ENCODE measurements at places on chromosomes 6 and 20. TPM values are rescaled to one million over a fixed set of nuclear protein-coding genes. Genes with fewer than 3 reads are reported as not detected.

The SEMG1 gene
- not detected for total RNA-seq

DNA sequence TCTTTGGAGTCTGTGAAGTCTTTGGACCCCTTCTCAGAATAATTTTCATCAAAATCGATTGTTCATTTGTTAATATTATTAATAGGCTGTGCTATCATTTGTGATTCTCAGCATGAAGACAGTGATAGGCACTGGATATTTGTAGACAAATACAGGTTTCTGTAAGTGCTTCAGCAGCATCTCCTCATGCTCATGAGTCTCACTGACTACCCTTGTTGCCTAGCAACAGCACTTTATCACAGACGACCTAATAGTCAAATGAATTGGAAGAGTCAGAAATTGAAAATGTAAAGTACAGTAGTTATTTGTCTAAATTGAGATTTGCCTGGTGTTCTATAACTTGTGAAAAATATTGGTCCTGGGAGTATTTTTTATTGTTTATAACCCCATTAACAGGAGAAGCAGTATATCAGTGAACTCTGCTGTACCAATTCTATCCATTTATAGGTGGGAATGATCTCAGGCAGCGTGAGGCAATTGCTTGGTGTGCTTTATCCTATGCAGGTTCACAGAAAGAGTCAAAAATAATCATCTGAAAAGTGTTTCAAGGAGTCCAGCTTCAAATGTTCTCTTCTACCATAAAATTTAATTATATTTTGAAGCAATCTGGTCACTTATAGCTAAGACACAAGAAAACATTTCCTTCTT lies 684.6 kb downstream of the RFPL4B start:
- DNase-seq: no peak

The KIF25 gene
- 0.33 TPM for total RNA-seq

The BCAS1 gene
- not detected for total RNA-seq

The TMEM74B gene
- total RNA-seq: not detected

DNA sequence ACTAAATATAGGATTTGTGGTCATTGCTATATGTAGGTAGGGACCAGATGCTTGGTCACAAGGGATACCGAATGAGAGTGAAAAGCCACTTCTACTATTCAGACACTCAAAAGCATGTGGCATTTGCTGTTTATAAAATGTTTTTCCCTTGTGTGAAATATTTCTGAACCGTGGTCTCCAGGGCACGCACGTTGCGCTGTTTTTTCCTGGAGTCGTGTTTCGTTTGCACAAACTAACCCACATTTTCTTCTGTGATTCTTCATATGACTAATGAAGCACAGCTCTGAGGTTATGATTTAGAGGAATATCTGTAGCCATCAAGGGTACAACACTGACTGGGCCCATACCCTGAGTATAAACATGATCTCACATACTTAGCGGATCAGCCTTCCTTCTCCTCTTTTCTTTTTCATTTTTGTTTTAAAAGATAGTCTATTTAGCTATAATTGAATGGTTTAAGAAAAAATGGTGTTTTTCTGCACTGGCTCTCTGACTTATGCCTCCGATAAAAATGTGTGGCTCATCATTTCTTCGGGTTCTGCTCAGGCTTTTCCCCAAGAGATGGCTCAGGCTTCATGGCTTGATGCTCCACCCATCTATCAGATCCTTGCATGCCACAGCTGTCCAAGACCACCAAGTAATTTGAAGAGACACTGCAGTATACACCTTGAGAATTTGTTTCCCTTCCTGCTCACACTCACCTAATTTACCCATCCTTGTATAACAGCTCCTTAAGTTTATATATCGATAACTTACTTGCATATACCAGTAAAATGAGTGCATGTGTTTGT lies 59.9 kb upstream of the HBS1L start:
- DNase-seq: no peak

DNA sequence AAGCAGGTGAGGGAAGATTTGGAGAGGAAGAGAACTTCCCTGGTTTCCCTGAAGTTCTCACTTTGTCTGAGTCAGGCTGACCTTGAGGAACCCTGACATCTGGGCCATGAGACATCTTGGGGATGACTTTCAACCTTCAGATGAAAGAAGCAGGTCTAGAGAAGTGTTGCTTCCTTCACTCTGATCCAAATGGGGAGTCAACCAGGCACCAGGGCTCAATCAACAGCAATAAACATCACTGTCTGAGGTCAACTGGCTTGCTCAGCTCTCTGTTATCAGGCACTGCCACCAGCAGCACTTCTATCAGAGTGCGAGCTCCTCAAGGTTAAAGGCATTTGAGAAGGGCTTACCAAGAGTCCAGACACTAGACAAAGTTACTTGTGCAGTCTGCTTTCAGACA lies 6.3 kb downstream of the ACOT8 start:
- no peak for DNase-seq

The DNAH8 gene
- not detected for total RNA-seq

DNA sequence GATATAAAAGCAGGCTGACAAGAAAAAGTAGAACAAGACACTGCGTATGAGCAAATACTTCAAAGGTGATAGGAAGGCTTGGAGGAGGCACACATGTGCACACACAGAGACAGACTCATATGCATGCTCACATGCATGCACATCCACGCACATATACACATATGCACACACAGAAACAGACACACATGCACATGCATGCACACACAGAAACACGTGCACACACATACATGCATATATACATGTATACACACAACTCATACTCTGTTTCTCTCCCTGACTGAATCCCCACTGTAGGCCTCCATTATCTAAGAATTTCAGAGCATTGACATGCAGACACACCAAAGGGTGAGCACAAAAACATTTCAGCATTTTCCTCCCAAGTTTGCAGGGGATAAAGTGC lies 43.7 kb downstream of the VGLL2 start:
- DNase-seq: no peak

The CLIC5 gene
- 4.0 TPM for total RNA-seq

The SIRPB2 gene
- total RNA-seq: not detected

DNA sequence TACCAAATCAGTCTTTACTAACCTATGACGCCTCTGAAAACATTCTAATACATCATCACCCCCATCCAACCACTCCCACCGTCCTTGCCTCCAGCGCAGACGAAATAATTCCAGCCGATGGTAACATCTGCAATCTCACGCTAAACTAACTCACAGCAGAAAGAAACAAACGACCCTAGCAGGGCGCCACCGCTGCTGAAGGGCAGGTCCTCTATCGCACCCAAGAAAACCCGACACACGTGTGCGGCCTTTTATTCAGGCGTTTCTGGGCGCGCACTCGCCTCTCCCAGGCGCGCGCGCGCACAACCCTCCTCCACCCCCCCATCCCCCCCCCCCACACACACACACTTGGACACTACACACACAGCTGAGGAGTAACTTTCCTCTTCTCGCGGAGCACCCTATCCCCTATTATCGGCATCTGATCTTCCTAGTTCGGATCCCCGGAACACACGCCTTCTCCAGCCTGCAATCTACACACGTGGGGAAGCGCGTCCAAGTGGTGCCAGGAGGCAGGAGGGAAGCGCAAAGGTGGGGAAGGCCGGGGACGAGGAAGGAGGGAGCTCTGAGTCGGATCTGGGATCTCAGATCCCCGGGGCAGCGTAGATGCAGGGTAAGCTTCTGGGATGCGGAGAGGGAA lies 1.4 kb downstream of the GFOD1 start:
- peak; percentile 51 for DNase-seq

DNA sequence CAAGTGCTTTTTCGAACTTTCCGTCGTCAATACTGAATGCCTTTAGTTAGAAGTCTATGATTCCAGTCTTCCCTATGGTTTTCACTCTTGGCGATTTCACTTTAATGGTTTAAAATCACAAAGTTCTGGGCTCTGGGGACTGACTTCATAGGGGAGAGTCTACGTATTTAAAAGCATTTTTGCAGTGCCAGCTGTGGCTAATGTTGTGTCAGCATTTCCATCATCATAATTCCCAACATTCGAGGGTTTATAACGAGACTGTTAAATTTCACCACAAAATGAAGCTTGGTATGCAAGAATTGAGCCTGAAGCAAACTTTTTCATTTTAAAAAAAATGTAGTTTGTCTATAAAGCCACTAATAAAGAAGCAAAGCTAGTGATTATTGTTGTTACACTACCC lies 242.7 kb downstream of the SOX4 start:
- DNase-seq: no peak

- no peak for DNase-seq
These were observed 39.6 kb upstream of the STX16 start for GRCh38 chr20:58611236-58612030.

The IL17F gene
- not detected for total RNA-seq

DNA sequence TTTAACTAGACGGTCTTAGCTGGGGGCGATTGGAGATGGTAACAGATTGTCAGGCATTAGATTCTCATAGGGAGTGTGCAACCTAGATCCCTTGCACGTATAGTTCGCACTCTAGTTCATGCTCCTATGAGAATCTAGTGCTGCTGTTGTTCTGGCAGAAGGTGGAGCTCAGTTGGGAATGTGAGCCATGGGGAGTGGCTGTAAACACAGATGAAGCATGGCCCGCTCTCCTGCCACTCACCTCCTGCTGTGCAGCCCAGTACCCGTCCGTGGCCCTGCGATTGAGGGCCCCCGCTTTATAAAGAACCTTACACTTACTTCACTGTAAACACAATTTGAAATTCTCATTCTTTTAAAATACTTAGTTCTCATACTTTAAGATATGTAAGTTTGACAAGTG lies 339.4 kb downstream of the CDH26 start:
- no peak for DNase-seq

GRCh38 chr6:29602564-29603361 lies 17.8 kb downstream of the OR2H2 start:
- DNase-seq: no peak

The GATA5 gene
- total RNA-seq: not detected

The SYNE1 gene
- 88.2 TPM for total RNA-seq

GRCh38 chr6:53725791-53726575 lies 60.4 kb upstream of the KLHL31 start:
- DNase-seq: peak; percentile 79

DNA sequence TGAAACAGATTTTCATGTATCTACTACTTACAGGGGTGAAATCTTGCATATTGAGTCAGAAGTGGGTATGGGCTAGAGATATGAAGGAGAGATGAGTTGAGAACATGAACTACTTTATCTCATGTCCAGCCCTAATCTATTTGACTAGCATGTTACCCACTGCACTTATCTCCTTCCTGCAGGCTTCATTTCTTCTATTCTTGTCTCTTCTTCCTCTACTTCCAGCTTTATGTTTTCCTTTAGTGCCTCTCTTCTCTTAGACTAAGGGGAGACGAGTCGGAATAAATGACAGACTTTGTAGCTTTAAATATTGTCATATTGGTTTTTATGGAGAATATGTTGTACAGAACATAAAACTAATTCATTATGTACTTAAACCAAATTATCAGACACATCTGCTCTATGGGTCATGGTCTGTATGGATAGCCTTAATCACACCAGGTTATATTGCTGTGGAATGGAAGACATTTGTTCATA lies 5.3 kb downstream of the RAB32 start:
- no peak for DNase-seq

The PSORS1C2 gene
- not detected for total RNA-seq

DNA sequence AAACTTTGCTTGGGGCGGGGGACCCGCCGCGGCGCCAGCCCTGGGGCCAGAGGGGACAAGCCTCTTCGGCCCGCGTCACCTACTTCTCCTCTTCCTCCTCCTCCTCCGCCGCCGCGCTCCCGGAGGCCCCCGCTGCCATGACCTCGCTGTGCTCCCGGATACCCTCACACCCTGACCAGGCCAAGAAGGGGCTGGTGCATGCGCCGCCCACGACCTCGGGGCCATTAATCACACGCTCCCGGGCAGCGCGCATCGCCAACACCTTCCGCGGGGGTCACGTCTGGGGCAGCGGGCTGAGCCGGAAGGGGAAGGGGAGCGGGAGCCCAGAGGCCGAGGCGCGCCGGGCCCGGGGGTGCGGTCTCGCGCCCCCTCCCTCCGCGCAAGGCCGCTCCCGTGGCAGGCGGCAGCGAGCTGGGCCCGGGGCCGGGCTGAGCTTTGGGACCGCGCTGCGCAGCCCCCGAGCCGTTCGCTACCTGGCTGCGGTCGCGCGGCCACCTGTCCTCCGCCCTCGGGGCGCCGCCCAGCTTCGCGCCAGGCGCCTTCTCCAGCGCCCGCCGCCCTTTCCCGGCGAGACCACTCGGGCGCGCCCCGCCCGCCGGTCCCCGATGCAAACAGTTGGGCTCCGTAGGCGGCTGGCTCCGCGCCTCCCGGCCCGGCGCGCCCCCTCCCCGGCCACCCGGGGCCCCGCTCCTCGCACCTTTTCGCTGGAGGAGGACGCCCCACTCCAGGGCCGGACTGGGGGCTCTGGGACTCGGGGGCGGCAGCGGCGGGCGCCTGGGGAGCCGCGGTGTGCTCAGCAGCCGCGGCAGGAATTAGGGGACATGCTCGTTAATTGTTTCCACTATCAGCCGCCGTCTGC lies 575 bp upstream of the CNR1 start:
- no peak for DNase-seq

- DNase-seq: no peak
These were observed 758.9 kb upstream of the MMS22L start for GRCh38 chr6:98041921-98042320.

GRCh38 chr20:47749339-47749738 lies 35.9 kb downstream of the SULF2 start:
- no peak for DNase-seq

DNA sequence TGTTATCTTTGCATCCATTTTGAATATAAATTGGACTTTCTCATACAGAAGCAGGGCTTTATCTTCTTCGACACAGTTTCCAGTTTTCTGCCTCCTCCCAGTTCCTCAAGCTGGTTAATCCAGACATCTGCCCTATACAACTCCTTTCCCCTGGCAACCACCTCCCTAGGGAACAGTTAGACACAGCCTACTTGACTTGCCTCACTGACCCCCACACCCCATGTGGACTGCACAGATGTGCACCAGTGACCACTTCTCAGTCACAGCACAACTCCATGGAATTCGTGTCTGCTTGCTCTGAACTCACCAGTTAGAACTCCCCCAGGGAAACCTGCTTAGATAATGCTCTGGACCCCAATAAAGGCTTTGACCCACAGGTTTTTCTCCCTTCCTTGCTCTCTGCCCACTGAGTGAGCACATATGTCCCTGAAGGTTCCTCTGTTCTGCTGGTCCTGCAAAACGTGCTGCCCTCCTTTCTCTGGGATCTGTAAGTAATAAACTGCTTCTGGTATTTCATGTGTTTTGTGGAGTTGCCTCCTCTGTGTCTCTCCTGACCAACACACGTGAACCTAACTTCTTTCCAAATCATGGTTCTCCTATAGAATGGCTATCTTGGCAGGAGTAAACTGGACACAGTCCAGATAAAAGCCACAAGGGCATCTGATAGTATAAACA lies 351.2 kb downstream of the CD83 start:
- no peak for DNase-seq

The SLC22A2 gene
- not detected for total RNA-seq

DNA sequence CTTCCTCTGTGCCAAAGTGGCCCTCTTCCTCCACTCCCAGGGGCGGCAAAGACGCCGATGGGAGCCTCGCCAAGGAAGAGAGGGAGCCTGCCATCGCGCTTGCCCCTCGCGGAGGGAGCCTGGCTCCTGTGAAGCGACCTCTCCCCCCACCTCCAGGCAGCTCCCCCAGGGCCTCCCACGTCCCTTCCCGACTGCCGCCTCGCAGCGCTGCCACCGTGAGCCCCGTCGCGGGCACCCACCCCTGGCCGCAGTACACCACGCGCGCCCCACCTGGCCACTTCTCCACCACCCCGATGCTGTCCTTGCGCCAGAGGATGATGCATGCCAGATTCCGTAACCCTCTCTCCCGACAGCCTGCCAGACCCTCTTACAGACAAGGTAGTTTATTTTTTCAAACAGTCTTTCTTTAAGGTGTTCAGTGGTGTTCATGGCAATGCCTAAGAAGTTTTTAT lies 64.9 kb downstream of the FNDC1 start:
- no peak for DNase-seq

GRCh38 chr6:157556671-157557430 lies 175.9 kb downstream of the ZDHHC14 start:
- no peak for DNase-seq

All from CD8-positive, alpha-beta T cell (primary cell).